ENCODE measurements at places on chromosomes 11 and 22. TPM values are rescaled to one million over a fixed set of nuclear protein-coding genes. Genes with fewer than 3 reads are reported as not detected.

DNA sequence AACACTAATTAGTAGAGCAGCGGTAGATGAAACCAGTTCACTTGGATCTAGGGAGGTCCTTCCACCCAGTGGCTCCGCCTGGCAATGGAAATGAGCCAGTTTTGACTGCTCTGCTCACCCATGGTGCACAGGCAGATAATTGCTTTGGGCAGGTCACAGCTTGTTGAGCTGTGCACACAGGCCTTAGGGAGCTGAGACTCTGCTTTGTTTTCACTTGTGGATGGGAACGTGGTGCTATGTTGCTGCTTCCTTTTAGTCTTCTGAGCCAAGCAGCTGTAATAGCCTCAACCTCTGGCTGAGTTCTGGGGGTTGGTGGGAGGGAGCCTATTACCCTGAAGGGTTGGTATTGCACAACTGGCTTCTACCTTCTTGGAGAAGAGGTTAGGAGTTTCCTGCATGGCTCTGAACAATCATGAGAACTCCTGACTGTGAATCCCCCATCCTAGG is 262.3 kb upstream of the MTNR1B start:
- 0 out of 2 replicates have a peak, but pooled peaks cover under 1% of the 10 kb centered on the region for H3K27me3 ChIP-seq
- no peak overlapping the region for H3K4me3 ChIP-seq
- H3K27ac ChIP-seq, result no peak overlapping the region
- H3K4me1 ChIP-seq, result peaks cover 21% of the 10 kb centered on the region
- no peak for DNase-seq
- no peaks in the 10 kb centered on the region for H3K36me3 ChIP-seq

- H3K27me3 ChIP-seq, result no peaks in the 10 kb centered on the region
- no peaks in the 10 kb centered on the region for H3K36me3 ChIP-seq
- H3K4me1 ChIP-seq, result no peaks in the 10 kb centered on the region
- DNase-seq, result no peak
- H3K27ac ChIP-seq, result no peak overlapping the region
Measured at GRCh38 chr11:36586543-36586942, 7.8 kb upstream of the IFTAP start.

GRCh38 chr22:47128622-47129215 is 366.3 kb downstream of the TBC1D22A start:
- no peak overlapping the region for H3K27ac ChIP-seq
- no peaks in the 10 kb centered on the region for H3K4me1 ChIP-seq

DNA sequence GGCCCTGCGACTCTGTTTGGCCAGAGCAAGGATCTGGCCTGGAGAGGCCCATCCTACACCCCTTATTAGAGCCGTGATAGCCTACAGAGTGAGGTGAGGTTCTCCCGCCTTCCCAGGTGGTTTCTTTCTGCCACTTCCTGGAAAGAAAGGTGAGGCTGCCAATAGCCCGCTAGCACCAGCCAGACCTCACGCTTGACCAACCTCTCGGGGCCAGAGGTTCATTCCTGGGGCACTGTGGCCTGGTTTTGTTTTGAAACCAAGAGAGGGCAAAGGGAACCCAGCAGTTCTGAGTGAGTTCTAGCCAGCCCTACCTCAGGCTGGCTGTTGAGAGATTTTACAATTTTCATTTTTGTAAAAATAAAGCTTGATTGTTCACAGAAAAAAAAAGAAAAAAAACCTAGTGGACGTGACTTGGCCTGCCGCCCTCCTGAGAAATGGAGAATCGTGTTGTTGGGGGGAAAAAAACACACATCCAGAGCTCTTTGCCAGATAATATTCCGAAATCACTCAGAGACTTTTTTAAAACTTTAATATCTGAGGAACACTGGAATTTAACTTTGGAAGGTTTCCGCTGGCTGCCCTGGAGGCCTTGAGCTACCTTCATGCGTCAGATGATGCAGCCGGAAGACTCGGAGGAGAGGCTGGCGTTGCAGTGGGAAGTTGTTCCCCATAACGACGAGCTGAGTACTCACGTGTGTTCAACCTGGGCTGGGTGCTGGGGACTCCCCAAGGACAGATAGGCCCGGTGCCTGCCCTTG is 84.5 kb downstream of the BCR start:
- H3K27ac ChIP-seq, result no peak overlapping the region
- no peak overlapping the region for H3K4me3 ChIP-seq
- H3K4me1 ChIP-seq, result no peaks in the 10 kb centered on the region

- H3K27ac ChIP-seq, result no peak overlapping the region
- H3K4me1 ChIP-seq, result no peaks in the 10 kb centered on the region
- no peaks in the 10 kb centered on the region for H3K36me3 ChIP-seq
Measured at GRCh38 chr11:1450949-1451710, 35.4 kb downstream of the MOB2 start.

GRCh38 chr11:8234910-8235309 is 28.8 kb downstream of the LMO1 start:
- no peak for DNase-seq
- peaks cover 4% of the 10 kb centered on the region for H3K4me1 ChIP-seq
- H3K27ac ChIP-seq, result no peak overlapping the region
- 0 out of 2 replicates have a peak, but pooled peaks cover 6% of the 10 kb centered on the region for H3K27me3 ChIP-seq
- H3K36me3 ChIP-seq, result no peaks in the 10 kb centered on the region

GRCh38 chr11:97657852-97658251 is 1268.0 kb downstream of the JRKL start:
- DNase-seq, result no peak
- H3K27ac ChIP-seq, result no peak overlapping the region
- no peak overlapping the region for H3K4me3 ChIP-seq

GRCh38 chr22:41810022-41810421 is 9.5 kb downstream of the CCDC134 start:
- H3K27ac ChIP-seq, result no peak overlapping the region
- no peak for DNase-seq
- no peaks in the 10 kb centered on the region for H3K4me1 ChIP-seq

DNA sequence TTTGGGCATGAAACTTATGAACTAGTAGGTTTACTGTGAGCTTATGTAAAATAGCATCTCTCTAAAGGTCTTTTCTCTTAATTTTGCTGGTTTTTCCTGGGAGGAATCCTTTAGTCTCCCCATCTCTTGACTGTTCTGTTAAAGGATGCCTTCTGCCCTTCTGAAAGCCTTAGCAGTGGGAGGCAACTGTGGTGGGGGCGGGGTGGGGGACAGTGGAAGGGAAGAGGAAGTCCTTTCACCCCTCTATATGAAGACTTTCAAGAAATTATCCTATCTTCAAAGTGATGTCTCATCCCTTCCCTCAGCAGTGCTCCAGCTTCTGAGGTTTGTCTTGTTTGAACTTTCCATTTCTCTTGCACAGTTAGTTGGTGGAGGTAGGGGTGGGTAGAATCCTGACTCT is 73.1 kb downstream of the ELP4 start:
- no peak overlapping the region for H3K27ac ChIP-seq
- no peak overlapping the region for H3K4me3 ChIP-seq
- DNase-seq, result no peak
- H3K27me3 ChIP-seq, result no peaks in the 10 kb centered on the region
- no peaks in the 10 kb centered on the region for H3K36me3 ChIP-seq
- H3K4me1 ChIP-seq, result no peaks in the 10 kb centered on the region

GRCh38 chr11:97883086-97883485 is 1137.7 kb upstream of the CNTN5 start:
- no peaks in the 10 kb centered on the region for H3K4me1 ChIP-seq
- no peak overlapping the region for H3K27ac ChIP-seq
- DNase-seq, result no peak
- H3K4me3 ChIP-seq, result no peak overlapping the region
- no peaks in the 10 kb centered on the region for H3K36me3 ChIP-seq
- no peaks in the 10 kb centered on the region for H3K27me3 ChIP-seq

GRCh38 chr22:10780281-10780680 is 4747.7 kb upstream of the OR11H1 start:
- no peak for DNase-seq
- H3K27me3 ChIP-seq, result no peaks in the 10 kb centered on the region
- H3K36me3 ChIP-seq, result no peaks in the 10 kb centered on the region
- H3K4me1 ChIP-seq, result no peaks in the 10 kb centered on the region
- no peak overlapping the region for H3K27ac ChIP-seq

DNA sequence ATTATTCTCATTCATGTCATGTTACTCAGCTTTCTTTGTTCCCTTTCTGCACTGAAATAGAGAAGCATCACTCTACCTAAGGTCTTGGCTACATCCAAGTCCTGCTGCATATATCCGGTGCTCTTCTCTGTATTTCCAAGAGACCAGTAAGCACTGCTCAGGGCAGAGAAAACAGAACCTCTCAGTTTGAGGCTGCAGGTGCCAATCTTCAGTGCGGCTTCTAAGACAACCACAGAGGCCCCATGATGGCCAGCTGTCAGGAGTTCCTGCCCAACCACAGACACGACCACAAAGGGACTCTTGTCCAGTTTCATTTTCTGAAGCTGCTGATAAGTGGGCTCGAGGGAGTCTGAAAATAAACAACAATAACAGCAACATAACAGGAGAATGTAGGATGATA is 378.4 kb upstream of the PITPNB start:
- no peaks in the 10 kb centered on the region for H3K4me1 ChIP-seq
- no peak overlapping the region for H3K27ac ChIP-seq
- no peak overlapping the region for H3K4me3 ChIP-seq
- H3K36me3 ChIP-seq, result no peaks in the 10 kb centered on the region

DNA sequence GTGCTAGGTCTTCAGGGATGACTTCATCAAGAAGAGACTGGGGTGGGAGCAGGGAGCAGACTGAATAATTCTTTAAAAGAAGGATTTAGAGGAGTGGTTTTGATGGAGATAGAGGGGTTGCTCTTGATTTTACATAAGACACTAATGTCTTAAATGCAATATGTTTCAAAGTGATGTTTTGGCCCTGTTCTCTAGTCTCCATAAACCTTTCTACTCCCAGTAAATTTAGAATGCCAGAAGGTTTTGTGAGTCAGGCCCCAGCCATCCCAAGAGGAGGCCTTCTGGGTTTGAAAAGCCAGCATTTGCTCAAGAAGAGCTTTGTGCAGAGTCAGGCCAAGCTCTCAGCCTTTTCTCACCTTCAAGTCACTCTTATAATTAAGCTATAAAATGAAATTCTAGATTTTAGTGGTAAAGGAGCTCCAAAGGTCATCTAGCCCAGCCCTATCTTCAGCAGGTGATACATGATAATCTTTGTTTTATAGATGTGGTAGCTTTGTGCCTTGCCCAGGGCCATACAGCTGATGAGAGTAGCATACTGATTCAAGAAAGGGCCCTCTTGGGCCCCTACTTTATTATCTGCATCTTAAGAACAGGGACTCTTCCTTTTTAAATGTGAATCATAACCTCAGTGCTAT is 122.8 kb upstream of the MTNR1B start:
- H3K36me3 ChIP-seq, result no peaks in the 10 kb centered on the region
- no peak overlapping the region for H3K27ac ChIP-seq
- no peaks in the 10 kb centered on the region for H3K27me3 ChIP-seq
- DNase-seq, result peak; percentile 60
- H3K4me3 ChIP-seq, result no peak overlapping the region

The MYEOV gene
- total RNA-seq, result 0.63 TPM

The SNX32 gene
- not detected for total RNA-seq

The MOGAT2 gene
- not detected for total RNA-seq

The TPCN2 gene
- 10.2 TPM for total RNA-seq

The P4HA3 gene
- total RNA-seq, result 24.3 TPM

The SHISAL1 gene
- 1.5 TPM for total RNA-seq

The LINC01488 gene
- not detected for total RNA-seq
